ENCODE measurements at places on chromosomes 3 and 15.
A peak's percentile ranks its signal among the peaks of the same experiment; 100 is the strongest.

- no peak for DNase-seq
These were observed 633 bp downstream of the THPO start for GRCh38 chr3:184377374-184377773.

GRCh38 chr3:156014489-156014888, 105.9 kb upstream of the KCNAB1 start:
- DNase-seq: peak; percentile 56

- DNase-seq: no peak
These were observed 81.1 kb upstream of the VGLL4 start for GRCh38 chr3:11724615-11725339.

- no peak for DNase-seq
These were observed 45.2 kb upstream of the ABI3BP start for GRCh38 chr3:101038393-101038792.

DNA sequence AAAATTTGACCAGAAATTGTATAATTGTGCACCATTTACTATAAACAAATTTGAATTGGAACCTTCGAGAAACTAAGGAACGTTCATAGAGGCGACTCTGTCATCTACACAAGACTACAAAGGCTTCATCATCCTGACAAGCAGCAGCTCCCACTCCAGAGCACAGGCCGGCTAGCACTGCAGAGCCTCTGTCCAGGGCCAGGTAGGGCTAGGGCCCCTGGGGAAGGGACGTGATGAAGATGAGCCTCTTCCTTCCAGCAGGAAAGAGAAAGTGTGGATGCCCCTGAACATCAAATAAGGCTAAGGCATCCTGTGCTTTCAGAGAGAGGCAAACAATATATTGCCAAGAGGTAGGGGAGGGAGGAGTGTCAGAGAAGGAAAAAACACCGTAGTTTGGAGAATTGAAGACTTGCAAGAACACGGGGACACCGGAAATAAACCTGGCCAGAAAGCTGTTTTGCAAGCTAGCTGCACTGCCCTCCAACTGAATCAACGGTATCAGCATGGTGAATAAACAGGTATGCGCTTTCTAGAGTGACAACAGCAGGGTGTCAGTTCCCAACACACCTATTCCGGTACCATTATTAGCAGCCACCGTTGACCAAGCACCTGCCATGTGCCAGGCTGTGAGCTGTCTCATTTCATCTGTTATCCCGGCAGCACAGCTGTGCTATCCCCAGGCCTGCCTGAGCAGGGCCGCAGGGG, 12.4 kb downstream of the XXYLT1 start:
- DNase-seq: no peak

DNA sequence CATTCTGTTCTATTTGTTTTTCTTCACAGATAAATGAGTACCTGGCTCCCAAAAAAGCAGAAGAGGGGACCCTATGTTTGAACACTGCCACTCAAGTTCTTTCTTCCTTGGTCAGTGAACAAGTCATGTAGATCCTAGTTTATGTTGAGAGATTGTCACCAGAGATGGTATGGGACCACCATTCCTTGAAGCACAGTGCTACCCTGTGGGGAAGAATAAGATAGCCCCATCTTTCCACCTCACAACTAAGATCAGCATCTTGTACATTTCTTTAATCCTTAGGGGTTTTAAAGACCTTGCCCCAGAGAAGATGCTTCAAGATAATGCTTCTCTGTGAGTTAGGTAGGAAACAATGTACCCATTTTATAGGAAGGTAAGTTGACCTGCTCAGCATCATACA, 233.5 kb upstream of the WNT5A start:
- DNase-seq: no peak

DNA sequence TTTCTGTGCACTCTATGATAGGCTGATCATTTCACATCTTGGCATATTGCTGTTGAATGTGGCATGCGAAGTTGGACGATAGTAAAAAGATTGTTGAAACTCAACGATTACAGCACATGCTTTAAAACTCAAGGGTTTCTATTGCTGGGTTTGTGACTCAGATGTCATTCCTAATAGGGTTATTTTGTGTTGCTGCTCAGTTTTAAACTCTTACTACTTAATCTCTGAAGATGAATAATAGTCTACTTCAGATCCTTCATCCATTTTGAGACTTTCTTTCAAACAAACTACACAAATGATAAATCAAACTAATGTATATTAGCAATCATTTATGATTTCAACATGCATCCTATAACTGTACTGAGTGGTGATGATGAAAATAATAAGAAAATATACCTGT, 71.3 kb upstream of the MBNL1 start:
- DNase-seq: peak; percentile 53

GRCh38 chr3:122403489-122403888, 12.4 kb downstream of the WDR5B start:
- DNase-seq: no peak

- no peak for DNase-seq
These were observed 10.1 kb downstream of the SEMA3F start for GRCh38 chr3:50164984-50165909.

DNA sequence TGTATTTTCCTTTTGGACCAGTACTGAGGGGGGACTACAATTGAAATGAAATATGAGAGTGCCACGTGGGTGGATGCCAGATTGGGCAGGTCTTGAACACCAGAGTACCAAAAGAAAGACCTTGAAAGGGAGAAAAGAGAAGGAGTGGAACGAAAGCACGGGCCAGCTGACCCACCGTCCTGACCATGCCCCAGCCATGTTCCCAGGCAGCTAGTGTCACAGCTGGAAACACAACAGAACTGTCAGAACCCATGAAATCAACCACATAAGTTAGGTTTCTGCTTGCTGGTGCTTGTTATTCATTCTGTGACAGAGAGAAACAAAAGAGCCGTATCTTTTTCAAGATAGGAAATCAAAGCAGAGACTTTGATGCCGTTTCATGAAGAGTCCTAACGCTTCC, 268.8 kb downstream of the MEX3B start:
- no peak for DNase-seq

DNA sequence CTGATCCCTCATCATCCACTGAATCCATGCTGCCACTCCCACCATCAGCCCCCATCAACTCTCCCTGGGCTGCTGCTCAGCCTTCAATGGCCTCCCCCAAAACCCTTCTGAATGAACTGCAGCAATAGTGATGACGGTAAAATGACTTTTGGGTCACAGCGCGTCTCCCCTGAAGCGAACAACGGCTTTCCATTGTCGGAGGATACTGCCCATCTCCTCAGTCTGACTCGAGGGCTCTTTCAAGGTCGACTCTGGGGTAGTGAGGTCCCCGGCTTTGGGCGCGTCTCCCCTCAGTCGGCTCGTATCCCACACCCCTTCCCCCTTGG, 57.2 kb upstream of the ZBTB38 start:
- DNase-seq: no peak

DNA sequence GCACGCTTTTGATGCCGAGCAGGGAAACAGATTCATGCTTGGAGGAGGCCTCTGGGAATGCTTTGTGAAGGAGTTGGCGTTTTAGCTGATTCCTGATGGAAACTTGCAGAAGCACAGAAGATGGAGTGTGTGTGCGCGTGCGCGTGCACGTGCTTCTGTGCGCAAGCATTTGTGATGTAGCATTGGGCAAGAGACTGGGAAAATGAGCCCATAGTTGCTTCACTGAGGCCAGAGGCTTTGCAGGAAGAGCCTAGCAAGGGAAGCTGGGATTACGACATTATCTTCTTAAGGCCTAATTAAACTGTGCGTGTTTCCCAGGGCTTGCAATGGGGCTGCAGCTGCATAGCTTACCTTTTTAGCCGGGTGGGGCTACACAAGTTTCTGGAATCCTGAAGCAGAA, 18.1 kb upstream of the AGBL1 start:
- no peak for DNase-seq

DNA sequence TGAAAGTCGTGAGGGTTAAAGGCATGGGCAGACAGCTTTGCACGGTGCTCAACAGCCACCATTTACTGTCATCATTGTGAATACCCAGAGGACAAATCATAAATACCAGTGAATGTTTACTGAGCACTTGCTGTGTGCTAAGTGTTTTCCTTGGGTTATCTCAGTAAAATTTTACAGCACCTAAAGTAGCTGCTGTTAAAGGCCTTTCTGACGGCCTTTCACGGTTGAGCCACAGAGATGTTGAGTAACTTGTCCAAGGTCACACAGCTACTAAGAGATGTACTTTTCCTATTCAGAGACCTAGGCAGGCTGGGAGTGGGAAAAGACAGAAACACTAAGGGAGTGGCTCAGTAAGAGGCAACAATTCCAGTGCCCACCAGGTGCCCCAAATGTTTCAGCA, 393 bp upstream of the CPNE9 start:
- DNase-seq: no peak

GRCh38 chr15:71434774-71435173, 319.5 kb downstream of the THSD4 start:
- no peak for DNase-seq

DNA sequence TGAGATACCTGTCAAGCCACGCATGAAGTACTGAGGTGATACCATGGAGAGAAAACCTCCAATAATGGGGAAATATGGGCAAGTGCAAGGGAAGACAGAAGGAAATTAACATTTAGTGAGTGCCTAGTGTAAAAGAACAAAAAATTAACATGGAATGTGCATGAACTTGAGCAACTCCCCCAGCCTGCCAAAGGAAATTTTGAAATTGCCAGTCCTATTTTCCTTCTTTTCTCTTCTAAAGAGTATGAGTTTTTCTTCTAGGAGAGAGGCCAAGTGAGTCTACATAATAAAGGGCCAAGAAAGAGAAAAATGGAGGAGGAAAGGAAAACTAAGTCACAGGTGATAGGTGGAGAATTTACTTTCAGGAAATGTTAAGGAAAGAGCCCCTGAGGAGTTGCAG, 602.4 kb upstream of the MDFIC2 start:
- no peak for DNase-seq
